CD8-positive, alpha-beta memory T cell (primary cell): ENCODE measurements at places on chromosomes 2 and 18.
A peak's percentile ranks its signal among the peaks of the same experiment; 100 is the strongest.

- DNase-seq, result no peak
Observed at GRCh38 chr2:763766-764525, 86.7 kb upstream of the TMEM18 start.

DNA sequence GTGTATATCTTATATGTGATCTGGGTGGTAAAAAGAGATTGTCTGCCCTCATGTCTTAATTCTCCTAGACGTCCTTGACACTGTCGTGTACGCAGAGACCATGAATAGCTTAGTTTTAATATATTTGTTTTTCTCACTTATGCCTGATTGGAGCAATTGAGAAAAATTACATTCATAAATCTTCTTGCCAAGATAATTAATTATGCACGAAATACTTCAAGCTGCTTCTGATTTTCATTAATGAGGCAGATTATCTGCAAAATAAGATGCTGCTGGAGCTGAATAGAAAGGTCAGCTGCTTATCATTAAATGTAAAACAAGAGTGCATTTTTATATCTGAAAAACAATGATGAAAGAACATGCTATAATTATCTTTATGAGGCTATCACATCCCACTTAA, 95.9 kb downstream of the CCDC141 start:
- DNase-seq, result no peak

DNA sequence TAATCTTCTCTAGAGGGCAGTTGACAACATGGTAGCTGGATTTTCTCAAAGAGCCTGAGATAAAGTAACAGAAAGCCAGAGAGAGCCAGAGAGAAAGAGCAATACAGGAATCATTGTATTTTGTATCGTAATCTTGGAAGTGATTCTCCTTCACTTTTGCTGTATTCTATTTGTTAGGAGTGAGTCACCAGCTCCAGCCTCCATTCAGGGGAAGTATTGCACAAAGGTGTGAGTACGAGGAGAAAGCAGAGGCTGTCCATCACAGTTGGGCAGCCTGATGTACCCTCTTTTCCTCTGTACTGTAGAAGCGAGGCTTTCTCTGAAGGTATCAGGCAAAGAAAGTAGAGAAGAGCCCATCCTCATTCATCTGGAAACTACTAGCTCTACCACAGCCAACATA, 176.8 kb downstream of the KCNS3 start:
- no peak for DNase-seq

DNA sequence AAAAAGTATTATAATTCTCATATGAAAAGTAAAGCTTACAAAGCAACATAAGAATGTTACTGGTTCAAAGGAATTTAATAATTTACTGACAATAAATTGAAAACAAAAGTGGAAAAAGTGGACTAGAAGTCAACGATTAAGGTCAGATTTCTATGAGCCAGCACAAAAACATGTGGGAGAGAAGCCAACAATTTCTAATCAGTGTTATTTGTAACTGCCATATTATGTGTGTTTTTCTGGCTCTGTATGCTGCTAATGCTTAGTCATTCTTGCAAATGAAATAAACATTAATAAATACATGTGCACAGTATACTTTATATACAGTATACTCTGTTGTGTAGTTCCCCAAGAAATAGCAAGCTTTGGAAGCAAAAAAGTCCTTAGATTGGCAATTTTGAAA, 301.3 kb upstream of the RGPD4 start:
- DNase-seq, result no peak

- no peak for DNase-seq
Observed at GRCh38 chr2:71602581-71602980, 149.2 kb downstream of the DYSF start.

DNA sequence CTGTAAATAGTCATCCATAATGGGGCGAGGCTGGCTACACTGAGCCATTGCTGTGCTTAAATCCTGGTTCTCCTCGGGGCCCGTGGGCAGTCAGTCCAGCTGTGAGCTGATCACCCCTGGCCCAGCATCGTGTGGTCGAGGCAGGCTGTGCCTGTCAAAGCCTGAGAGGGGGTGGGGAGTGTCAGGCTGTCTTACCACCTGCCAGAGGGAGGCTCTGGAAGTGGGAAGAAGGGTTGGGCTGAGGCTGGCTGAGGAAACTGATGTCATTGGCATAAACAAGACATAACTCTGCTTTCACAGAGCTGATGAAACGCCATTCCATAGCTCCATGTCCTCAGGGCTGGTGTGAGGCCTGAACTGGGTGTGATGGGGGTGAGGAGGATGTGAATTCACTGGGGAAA, 49.7 kb downstream of the KLHL29 start:
- DNase-seq, result peak; percentile 23

GRCh38 chr2:234494361-234495250, 2.3 kb downstream of the ARL4C start:
- DNase-seq, result peak; percentile 21

DNA sequence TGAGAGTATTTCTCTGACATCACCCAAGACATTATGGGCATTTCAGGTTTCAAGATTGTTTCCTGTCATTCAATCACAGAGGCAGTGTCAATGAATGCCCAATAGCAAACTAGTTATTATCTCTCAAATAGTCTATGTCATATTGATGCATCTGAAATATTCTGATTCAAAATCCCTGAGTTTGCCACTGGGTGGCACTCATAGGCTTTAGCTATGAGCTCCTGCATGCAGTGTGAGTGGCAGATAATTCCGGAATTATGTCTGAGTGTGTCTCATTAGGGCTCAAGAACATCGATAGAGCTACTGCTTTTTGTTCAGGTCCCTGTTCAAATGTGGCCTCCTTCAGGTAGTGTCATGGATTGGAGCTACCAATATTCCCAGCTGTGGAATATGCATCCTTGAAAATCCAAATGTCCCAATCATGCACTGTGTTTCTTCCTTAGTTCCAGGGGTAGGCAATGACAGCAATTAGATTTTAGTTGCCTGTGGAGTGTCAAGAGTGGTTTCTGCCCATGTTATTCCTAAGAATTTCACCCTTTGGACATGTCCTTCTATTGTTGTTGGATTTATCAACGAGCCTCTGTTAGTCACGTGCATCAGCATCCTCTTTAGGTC, 7.8 kb upstream of the OR6B3 start:
- DNase-seq, result peak; percentile 41

GRCh38 chr2:85682378-85682777, 11.8 kb upstream of the GNLY start:
- no peak for DNase-seq

DNA sequence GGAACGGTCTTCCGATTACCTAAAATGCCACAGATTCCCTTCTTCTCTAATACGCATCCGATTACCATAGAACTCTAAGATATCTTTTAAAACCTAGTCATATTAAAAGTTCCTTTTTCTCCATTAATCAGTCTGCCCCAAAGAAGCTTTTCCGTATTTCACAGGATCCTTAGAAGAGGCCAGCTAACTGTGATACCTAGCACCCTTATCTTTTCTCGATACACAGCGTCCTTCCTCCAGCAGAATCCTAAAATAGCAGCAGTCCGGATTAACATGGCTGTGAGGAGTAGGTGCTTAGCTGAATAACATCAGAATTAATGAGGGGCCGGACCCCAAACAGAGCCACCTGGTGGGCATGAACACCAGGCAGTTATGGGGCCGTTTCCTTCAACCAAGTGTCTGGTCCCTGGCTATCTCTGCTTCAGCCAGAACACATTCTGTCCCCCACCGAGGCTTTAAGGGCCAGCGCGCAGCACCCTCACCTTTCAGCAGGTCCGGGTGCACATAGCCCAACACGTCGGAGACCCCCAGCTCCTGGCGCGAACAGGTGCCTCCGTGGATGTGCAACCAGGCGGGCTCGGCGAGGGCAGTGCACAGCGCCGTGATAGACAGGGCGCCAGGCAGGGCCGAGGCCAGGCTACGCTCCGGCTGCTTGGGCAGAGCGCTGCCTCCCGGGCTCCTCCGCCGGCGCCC, 995 bp downstream of the TMEM127 start:
- DNase-seq, result peak; percentile 19

- DNase-seq, result no peak
Observed at GRCh38 chr2:133418671-133419070, 149.6 kb downstream of the NCKAP5 start.

DNA sequence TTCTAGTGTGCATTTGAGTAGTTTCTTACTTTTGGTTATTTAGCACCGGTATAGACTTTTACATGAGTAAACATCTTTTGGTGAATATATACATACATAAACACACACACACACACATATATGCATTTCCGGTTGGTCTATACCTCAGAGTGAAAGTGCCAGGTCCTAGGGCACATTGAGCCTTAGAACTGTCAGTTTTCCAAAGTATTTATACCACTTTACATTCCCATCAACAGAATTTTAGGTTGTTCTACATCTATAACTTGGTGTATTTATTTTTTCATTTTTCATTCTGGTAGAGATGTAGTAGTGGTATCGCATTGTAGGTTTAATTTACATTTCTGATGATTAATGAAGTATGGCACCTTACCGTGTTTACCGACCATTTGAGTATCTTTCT, 22.6 kb downstream of the MMADHC start:
- no peak for DNase-seq

DNA sequence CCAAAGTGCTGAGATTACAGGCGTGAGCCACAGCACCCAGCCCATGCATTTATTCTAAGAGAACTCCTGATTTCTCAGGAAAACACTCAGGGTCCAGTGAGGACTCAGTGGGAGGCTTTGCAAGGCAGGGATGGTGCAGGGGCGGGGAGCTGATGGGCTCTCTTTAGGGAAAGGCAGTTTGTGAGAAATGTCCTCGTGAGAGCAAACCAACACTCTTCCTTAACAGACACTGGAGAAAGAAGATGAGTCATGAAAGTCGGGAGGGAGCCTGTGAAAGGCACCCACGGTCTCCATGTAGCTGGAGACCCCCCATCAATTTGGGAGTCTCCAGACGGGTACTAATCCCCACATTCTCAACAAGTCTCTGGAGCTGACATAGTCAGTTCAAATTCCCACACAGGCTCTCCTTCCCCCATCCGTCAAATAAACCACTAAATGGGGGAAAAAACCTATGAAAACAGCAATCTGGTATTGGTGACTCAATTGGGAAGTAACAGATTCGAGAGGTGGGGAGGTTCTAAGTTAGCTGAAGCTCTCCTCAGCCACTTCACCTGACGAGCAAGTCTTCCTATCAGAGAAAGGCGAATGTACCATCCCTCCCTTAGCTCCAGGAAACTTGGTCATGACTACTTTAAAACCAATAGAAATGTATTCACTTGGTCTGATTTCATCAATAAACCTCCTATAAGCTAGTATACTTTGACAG, 11.0 kb upstream of the CREG2 start:
- no peak for DNase-seq

DNA sequence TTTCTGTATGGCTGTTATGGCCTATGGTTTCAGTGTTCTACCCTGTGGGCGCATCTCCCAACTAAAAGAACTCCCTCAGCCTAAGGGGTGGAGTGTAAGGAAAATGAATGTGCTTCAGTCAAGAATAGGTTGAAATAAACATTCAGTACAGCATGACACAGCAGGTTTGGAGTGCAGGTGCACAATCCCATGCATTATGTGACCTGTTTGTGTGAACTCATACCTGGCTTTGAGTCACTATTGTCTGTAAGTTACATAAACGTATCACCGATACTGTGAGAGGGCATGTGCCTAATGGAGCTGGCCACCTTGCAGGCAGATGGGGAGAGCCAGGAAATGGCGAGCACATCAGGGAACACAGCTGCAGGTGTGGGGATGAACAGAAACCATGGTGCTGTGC, 216.0 kb downstream of the DSEL start:
- DNase-seq, result no peak

GRCh38 chr2:140454717-140455116, 1674.5 kb upstream of the NXPH2 start:
- DNase-seq, result no peak

- no peak for DNase-seq
Observed at GRCh38 chr2:66057844-66058243, 377.1 kb upstream of the MEIS1 start.

GRCh38 chr2:19576411-19576810, 218.0 kb upstream of the OSR1 start:
- no peak for DNase-seq

- no peak for DNase-seq
Observed at GRCh38 chr18:240175-240574, 27.7 kb downstream of the THOC1 start.

DNA sequence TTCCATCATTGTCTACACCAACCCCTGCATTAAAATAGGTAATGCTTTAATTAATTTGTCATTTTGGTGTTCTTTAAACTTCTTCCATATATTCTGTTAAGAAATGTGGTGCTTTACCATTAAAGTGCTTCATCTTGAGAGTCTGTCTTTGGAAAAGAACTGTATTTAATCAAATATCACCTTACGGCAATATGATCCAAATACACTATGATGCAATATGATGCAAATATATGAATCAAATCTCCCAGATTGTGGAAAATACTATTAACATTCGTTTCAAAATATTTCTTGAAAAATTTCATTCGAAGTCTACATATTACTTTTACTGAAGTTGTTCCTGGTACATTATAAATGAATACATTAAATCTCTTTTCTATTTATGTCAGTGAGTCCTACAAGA, 23.0 kb downstream of the VPS4B start:
- no peak for DNase-seq

DNA sequence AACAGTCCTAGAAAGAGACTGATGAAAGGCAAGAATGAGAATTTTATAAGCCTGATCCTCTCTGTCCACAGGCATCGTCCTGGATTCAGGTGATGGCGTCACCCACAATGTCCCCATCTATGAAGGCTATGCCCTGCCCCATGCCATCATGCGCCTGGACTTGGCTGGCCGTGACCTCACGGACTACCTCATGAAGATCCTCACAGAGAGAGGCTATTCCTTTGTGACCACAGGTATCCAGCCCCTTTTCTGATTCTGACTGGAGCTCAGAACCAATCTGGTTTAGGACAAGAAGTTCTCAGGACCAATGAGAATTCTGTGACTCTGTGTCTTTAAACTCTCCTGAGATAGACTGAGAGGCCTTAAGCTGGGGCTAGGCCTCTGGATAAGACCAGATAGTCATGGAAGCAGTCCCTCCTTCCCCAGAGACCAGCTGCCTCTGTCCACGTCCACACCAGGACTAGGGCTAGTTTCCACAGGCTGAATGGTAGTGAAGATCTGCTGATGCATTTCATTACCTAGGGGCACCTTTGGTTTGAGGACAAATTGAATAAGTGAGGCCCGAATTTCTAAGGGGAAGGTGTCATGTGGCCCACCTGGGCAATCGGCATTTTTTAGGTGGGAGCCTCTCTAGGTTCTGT, 13.1 kb upstream of the DGUOK start:
- DNase-seq, result no peak
